Glomerular endothelial cell (primary cell): ENCODE measurements at places on chromosomes 2 and 18. TPM values are rescaled to one million over a fixed set of nuclear protein-coding genes. Genes with fewer than 3 reads are reported as not detected.

- no peak for DNase-seq
These were observed 276.7 kb downstream of the PLCL1 start for GRCh38 chr2:198080879-198081765.

GRCh38 chr2:2664989-2665833 lies 334.1 kb upstream of the MYT1L start:
- no peak for DNase-seq

GRCh38 chr2:100513650-100514049 lies 43.4 kb downstream of the NMS start:
- no peak for DNase-seq

DNA sequence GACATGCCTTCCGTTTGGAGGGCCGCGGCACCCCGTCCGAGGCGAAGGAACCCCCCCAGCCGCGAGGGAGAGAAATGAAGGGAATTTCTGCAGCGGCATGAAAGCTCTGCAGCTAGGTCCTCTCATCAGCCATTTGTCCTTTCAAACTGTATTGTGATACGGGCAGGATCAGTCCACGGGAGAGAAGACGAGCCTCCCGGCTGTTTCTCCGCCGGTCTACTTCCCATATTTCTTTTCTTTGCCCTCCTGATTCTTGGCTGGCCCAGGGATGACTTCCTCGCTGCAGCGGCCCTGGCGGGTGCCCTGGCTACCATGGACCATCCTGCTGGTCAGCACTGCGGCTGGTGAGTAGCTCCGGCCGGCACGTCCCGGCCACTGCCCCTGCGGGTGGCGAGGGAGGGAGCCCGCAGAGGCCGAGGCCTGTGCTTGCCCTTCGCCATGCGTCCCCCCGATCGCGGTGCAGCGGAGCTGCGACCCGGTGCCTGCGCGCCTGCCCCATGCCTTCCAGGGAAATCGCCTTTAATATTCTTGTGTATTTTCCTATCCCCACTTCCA lies 1.2 kb downstream of the BMPR2 start:
- DNase-seq = no peak

GRCh38 chr2:35741556-35741955 lies 614.0 kb upstream of the CRIM1 start:
- no peak for DNase-seq

- DNase-seq = no peak
These were observed 5.5 kb upstream of the CYBRD1 start for GRCh38 chr2:171516793-171517192.

DNA sequence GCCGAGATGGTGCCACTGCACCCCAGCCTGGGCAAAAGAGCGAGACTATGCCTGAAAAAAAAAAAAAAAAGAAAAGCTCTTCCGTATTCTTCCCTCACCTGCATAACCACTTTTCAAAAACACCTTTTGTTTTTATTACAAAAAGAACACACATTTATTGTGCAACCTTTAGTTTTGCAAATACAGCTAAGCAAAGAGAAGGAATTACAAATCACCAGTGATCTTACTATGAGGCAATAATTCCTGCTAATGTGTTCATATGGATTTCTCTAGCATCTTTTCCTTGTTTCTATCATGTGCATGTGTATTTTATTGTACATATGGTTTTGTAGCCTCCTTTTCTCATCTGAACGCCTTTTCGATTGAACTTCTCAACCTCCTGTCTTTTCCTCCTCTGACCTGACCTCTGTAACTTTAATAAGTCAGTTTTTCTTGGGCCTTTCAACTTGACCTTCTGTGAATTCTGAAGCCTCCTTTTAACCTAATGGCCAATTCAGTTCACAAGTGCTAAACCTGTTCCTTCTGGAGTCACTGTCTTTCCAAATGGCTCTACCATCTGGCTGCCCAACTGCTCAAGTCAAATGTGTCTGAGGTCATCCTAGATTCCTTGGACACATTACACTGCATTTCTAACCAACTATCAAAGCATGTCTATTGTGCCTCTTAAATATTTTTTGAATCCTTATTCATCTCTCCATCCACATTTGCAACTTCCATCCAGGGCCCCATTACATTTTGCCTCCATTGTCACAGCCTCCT lies 59.1 kb upstream of the DAPL1 start:
- DNase-seq = no peak

- DNase-seq = no peak
These were observed 1.7 kb downstream of the NAT8 start for GRCh38 chr2:73640511-73640911.

DNA sequence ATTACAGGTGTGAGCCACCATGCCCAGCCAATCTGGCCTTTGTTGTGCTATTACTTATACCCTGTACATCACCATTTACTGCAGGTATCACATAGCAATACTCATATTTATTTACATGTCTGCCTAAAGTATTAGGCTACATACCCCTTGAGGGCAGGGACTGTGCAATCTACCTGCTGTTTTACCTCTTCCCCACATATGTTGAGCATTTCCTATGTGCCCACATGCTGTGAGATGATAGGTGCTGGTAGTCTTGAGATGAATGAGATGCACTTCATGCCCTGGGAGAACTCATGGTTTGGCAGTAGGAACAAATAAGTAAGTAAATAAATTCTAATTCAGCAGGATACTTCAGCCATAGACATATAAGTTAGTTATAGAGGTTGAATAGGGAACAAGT lies 59.2 kb downstream of the TTC39C start:
- no peak for DNase-seq

The CIB4 gene
- total RNA-seq = not detected in 2 replicates

The L3MBTL4 gene
- total RNA-seq = 0.53 and 1.3 TPM in 2 replicates

The DCDC2C gene
- not detected in 2 replicates for total RNA-seq

The CCDC74A gene
- total RNA-seq = 19.8 and 27.8 TPM in 2 replicates

The DPP10 gene
- not detected in 2 replicates for total RNA-seq
